ENCODE measurements at places on chromosomes 3 and 15.

- no peak for DNase-seq
These were observed 24.0 kb downstream of the MEF2A start for GRCh38 chr15:99589801-99590200.

- no peak for DNase-seq
These were observed 22.8 kb upstream of the SMAD3 start for GRCh38 chr15:67042551-67043142.

- no peak for DNase-seq
These were observed 72.6 kb downstream of the MYO1E start for GRCh38 chr15:59299929-59300617.

DNA sequence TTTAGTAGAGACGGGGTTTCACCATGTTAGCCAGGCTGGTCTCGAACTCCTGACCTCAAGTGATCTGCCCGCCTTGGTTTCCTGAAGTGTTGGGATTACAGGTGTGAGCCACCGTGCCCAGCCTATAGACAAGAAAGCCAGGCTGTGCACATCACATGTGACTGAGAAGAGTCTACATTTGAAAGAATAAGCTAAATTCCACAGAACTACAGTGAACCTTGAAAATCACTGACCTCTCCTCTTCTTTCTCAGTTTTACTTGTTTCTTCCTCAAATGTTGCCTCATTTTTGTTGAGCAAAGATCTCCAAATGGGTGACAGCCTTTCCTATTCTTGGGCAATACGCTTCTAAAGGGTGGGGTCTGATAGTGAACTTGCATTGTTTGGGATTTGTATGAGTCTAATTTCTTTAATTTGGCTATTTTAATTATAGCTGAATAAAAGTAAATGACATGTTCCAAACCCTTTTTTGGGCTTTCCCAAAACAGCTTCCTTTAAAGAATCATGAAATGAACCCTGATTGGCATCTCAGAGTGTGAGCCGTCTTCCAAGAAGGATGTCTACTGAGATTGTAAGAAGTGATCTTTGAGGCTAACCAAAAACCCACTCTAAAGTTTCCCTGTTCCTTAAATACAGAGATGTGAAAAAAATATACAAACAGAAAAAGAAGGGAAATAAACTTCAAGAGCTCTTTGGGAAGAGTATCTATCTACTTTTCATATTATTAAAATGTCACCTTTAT, 21.6 kb upstream of the SPTBN5 start:
- no peak for DNase-seq

GRCh38 chr3:70716832-70717231, 404.4 kb upstream of the MDFIC2 start:
- no peak for DNase-seq

DNA sequence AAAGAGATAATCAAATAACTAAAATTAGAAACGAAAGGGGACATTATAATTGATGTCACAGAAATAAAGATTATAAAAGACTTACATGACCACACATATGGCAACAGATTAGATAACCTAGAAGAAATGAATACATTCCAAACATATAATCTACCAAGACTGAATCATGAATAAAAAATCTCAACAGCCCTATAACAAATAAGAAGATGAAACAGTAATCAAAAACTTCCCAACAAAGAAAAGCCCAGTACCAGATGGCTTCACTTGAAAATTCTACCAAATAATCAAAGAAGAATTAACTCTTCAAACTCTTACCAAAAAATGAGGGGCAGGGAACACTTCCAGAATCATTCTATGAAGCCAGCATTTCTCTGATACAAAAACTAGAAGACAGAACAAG, 11.8 kb downstream of the TOP2B start:
- no peak for DNase-seq

GRCh38 chr3:20039765-20040547, at the start of gene KAT2B:
TSS of gene KAT2B (plus strand) at chr3:20040446. CDS start at chr3:20040478, 32 bp downstream.
- DNase-seq = no peak

- DNase-seq = no peak
These were observed 25.3 kb downstream of the ANP32A start for GRCh38 chr15:68795298-68795848.

DNA sequence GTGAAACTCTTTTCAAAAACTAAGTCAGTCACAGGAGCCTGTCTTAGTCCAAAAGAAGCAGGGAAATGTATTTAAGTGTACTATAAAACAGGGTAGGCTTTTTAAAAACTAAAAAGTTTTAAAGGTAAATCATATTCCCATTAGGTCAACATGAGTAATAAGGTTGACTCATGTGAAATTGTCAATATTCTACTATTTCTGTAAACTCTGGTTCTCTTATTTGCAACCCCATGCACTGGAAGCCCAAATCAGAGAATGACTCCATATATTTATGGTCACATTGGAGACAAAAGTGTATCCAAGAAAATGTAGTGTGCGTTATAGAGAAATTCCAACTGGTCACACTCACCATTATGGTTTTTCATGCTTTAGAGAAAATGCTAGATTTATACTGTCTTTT, 600.3 kb upstream of the TGFBR2 start:
- DNase-seq = no peak

DNA sequence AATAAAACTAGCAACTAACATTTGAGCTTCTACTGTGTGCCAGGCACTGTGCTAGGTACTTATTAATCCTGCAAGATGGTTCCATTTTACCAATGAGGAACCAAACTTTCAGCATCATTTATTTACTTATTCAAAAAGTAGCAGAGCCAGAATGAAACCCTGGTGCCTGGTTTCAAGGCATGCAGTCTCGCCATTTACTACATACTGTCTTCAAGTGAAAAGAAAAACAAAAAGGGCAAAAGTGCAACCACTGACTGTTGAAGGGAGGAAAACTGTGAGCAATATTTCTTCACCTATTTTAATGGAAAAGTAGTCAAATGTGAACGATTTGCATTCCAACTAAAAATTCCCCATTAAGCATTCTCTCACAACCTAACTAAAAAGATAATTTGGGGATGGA, 8.7 kb downstream of the DCUN1D1 start:
- no peak for DNase-seq

DNA sequence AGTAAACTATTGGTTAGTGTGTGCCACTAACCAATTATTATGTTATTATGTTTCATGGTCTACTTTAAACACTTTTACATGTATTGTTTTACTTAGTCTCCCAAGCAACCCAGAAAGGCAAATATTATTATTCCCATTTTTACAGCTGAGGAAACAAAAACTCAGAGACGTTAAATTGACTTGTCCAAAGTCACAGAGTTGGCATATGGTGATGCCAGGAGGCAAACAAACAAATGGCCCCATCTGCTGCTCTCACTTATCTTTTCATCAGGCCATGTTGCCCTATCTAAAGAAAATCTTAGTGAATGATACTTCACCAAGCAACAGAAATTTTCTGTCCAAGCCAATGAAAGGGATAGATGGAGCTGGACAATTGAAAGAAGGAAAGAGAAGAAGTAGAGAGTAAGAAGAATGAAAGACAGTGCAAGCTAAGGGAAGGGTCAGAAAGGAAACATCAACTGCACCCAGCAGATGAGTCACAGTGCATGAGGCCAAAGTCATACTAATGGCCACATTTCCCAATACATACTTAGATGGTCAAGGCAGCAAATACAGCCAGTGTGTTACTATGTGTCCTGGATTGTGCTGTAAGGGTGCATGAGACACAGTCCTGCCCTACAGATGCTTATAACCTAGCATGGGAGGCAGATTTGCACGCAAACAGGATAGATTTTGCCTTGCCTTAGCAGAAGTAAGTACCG, 266.9 kb downstream of the KCNMB2 start:
- no peak for DNase-seq

DNA sequence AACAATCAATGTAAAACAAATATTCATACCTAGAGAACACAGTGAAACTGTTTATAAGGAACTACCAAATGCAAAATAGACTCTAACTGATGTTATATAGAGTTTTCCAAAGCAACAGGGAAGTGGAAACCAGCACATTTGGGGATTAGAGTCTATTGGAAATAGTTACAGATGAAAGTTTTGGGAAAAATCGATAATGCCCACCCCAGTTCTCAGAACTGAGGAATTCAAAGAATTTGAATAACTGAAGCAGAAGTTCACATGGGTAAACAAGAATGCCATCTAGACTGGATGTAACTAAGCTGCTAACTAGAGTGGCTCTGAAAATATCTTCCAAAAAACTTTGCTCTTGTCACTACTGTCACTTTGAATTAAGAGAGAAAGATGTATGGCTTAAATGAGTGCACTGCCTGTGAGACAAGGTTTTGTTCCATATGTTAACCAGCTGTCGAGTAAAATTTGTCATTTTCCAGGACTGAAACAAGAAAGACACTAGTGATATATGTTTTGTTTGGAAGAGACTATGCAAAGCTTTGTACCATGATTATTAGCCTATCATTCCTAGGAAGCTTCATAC, 9.2 kb upstream of the DENND4A start:
- no peak for DNase-seq

DNA sequence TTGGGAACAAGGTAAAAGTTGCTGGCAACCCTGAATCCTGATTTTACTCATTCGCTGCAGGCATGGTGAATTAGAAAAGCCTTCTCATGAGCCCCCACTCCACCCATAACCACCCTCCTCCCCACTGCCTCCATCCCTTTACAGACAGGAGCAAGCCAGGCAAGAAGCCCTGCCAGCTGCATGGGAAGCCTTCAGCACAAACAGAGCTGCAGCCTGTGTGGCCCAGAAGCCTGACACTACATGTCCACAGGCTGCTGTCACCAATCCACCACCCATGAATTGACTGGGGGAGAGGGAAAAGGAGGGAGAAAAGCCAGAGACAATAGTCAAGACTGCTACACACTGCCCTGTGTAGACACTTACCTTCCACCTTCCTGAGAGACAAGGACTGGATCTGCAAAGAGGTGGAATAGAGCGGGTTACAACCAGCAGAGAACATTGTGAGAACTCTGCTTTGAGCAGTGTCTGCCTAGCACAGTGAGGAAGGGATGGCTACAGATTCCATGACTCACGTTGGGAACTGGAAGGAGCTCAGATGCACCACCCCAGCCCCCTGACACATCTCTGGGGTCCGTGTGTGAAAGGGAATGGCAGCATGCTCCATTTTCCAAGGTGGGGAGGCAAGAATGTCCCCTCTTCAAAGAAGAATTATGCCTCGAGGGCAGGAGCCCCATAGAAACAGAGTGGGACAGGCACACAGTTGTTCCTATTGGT, 33.9 kb downstream of the DZIP1L start:
- no peak for DNase-seq

DNA sequence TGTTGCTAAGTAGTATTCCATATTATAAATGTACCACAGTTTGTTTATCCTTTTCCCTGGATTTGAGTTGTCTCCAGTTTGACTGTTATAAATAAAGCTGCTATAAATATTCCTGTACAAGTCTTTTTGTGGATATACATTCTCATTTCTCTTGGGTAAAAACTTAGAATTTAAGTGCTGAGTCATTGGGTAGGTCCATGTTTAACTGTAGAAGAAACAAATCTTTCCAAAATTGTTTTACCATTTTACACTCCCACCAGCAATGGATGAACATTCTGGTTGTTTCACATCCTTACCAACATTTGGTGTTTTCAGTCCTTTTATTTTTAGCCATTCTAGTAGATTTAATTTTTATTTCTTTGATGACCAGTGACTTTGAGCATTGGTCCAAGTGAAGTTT, 74.0 kb upstream of the TNFAIP8L3 start:
- DNase-seq = no peak

GRCh38 chr3:160413613-160414248, 14.3 kb downstream of the SMC4 start:
- peak; percentile 62 for DNase-seq

DNA sequence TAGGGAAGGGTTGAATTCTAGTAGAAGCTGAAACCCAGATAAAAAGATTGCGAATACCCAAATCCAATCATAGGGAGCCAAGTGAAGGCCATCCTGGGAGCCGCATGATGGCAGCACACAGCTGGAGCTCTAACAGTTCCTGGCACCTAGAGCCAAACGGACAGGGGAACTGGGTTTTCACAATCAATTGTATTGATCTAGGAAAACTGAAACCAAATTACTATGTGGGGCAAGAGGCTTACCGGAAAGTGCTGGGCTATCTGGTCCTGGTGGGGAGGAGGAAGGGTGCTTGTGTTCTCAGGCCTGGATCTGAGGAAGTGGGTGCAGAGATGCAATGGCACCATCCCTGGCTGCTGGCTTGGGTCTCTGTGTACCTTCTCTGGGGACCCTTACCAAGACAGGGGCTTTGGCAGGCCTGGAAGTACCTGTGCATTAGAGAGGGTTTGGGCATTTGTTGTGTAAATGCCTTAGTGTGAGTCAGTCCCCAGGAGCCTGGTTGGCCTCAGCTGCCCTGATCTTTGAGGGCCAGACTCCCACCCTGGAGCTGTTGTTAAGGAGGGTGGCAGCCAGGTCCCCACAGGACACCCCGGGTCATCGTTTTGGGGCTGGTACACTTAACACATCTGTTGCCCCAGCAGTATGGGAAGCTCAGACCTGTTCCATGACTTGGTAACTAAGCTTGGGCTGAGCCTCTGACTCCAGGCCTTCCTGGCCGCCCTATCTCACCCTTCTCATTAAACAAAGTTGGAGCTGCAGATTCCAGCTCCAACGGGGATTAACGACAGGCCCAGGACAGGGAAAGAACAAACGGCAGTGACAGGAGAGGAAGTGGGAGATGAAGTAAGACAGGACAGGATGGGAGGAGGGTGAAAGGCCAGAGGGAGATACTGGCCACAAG, 8.9 kb upstream of the FURIN start:
- DNase-seq = no peak

DNA sequence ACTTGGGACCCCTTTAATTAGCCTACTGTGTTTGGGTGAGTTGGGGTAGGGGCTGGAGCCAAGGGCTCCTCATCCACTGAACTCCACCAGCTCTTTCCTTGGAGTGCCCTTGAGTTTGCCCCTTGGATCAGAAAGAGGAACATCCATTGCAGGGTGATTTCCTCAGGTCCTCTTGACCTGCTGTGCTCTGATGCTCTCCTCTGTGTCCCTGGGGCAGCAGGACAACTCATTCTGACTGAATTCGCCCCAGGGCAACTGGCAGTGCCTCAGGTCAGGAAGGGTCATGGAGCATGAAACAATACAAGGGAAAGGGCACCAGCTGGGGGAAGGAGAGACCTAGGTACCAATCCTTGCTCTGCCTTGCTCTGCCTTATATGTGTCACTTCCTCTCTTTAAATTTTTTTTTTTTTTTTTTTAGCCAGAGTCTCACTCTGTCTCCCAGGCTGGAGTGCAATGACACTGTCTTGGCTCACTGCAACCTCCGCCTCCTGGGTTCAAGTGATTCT, 47.8 kb downstream of the BSN start:
- DNase-seq = no peak

DNA sequence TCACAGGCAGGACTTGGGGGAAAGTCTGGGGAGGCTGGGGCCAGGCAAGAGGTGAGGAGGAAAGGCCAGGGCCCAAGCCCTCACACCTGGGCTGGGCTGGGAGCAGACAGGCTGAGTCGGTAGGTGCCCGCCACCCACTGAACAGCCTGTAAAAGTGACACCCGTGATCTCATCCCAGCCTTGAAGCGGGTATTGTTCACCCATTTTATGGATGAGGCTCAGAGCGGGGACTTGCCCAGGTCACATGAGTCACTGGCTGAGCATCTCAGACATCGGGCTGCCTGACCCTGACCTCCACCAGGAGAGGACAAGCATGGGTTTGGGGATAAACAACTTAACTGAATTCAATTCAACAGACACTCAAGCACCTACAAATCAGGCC, 52.0 kb upstream of the CTSH start:
- no peak for DNase-seq

All from NCI-H1417 treated with DMSO at 0.1 percent for 48 hours (cell line).